ENCODE measurements at places on chromosomes 4 and X. TPM values are rescaled to one million over a fixed set of nuclear protein-coding genes. Genes with fewer than 3 reads are reported as not detected.

DNA sequence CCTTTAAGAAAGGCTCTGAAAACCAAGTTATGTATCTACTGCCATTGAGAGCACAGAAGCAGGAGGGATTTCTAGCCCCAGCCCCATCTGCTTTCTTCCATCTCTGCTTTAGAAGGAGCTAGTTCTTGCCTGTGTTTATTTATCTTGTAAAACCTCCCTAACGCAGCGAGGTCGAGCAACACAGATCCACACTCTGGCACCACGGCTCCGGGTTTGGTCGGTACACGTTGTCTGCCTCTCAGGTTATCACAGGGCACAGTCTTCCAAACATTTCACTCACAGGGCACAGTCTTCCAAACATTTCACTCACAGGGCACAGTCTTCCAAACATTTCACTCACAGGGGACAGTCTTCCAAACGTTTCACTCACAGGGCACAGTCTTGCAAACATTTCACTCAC is 69.7 kb upstream of the TLR3 start:
- DNase-seq: no peak

DNA sequence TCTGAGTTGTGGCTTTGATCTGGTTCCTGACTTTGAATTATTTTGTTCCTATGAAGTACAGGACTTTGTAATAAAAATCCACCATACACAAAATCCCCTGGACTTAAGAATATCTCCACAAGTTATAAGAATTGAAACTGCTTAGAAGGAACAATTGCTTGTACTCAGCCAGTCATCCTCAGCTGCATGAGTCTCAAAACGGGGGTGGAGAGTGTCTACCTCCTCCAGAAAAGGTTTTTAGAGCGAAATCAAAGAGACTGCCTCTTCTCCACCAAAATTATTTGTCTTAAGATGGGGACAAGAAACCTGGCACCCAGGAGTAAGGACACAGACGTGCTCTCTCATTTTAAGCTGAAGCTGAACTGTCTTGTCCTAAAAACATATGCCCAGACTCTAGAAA is 74.7 kb downstream of the SNCA start:
- DNase-seq: no peak

DNA sequence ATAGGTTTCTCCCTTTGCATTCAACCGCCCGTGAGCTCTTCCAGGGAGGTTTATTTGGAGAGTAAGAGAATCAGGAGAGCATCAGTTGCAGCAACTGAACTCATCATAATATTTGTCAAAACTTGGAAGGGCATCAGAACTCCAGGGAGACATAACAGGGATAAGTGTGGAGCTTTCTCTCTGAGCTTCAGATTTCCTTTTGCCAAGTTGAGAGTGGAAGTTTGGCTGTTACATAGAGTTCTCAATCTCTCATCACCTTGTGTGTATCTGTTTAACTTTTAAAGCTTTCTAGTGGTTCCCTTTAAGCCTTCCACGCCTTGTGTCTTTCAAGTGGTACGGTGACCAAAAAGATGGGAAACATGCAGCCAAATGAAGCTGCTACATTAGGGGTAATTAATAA is 18.8 kb downstream of the BMP3 start:
- DNase-seq: no peak

- DNase-seq: peak; percentile 97
Measured at GRCh38 chr4:52059372-52059771, 8.3 kb downstream of the SPATA18 start.

DNA sequence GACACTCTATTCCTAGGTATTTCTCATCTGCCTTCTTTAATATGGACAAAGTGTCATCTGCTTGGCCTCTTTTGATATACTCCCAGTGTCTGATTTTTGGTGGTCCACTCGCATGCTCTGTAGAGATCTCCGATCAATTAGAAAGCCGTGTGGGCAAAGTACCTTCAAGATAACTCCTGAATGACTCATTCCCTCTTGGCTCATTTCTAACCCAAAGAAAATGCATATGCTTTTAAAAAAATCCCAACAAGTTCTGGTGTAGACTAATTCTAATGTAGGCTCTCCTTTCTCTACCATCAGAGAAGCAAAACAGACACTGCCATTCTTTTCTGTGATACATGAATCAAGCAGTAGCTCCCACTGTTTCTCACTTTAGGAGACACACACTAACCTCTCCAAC is 714.9 kb upstream of the ADGRL3 start:
- DNase-seq: peak; percentile 18

DNA sequence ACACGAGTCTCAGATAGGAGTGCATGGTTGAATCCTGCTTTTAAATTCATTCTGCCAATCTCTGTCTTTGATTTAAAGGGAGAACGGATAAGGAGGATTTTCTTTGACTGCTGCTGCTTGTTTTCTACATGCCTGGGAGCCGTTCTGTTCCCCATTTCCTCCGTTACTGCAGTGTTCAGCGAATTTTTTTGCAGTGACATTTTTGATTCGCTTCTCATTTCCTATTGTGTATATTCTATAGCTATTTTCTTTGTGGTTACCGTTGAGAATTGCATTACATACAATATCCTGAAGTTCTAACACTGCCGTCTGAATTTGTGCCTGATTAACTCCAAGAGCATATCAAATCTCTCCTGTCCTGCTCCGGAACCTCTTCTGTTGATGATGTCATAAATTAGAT is 14.8 kb upstream of the MAEA start:
- DNase-seq: no peak

GRCh38 chrX:129698150-129698549 is 40.6 kb upstream of the XPNPEP2 start:
- DNase-seq: no peak

- peak; percentile 77 for DNase-seq
Measured at GRCh38 chr4:21012851-21013331, 312.6 kb downstream of the PACRGL start.

DNA sequence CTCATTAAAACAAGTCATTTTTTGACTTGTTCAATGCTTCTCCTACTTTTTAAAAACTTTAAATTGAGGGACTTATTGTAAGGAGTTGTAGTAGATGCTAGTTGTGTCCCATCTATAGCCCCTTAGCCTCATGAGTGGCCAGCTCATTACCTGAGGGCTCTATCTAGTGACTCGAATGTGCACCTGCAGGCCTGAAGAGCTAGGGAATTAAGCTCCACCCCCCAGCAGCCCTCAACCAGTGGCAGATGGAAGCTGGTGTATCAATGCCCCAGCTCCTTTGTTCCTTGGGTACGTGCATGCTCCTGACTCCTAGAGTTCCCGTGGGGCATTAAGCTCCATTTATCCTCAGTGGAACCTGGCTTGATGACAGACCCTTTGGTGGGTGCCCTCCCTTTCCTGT is 146.7 kb upstream of the FAM9B start:
- DNase-seq: no peak

DNA sequence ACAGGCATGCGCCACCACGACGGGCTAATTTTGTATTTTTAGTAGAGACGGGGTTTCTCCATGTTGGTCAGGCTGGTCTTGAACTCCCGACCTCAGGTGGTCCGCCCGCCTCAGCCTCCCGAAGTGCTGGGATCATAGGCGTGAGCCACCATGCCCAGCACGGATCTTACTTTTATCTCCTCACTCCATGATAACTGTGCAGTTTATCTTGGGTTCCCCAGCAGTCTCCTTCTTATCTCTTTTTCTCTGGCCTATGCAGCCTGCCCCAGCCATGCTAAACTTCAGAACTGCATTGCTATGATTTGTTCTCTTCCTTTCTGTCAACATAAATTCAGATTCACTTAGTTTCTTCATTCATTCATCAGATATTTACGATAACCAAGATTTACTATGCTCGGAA is 22.4 kb downstream of the PAGE1 start:
- no peak for DNase-seq

- DNase-seq: no peak
Measured at GRCh38 chrX:139172731-139173130, 357.8 kb upstream of the F9 start.

DNA sequence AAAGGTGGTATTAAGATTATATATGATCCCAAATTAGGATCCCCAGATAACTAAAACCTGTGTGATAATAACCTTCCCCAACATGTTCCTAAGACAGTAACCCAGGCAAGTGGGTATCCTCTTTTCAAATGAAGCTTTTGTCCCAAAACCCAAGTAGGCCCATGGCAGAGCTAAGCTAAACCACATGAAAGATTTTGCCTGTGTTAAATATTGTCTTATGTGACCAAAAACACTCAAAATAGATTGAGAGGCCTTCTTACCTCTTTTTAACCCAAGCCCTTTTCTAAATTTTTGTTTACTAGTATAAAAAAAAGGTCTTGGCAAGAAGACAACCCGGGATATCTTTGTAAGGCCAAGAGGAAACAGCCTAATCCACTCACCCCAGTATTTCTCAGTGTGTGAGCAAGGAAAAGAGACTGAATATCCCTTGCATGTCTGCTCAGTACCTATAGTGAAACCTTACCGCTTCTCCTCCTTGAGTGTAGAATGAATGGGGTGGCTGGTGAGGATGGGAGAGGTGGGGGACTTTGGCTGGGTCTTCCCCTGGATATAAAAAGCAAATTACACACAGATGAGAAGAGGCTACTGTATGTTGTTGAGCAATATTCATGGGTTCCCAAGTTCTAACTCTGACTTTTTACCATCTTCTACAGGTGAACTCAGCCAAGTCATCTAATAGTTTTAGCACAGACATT is 188.8 kb upstream of the BMP3 start:
- no peak for DNase-seq

DNA sequence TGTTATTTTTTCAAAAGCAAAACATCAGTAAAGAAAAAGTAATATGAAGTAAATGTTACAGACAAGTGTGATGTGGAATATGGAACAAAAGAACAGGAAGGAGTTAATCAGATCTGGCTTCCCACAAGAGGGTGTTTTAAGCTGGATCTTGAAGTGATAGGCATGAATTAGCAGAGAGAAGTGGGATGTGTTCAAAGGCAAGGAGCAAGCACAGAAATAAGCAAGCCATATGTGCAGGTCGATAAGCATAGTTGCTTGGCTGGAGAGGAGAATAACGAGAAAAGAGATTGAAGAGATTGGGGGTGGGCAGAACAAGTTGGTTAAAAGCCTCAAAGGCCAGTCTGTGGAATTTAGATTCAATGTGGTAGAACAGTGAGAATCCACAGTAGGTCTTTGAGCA is 60.9 kb upstream of the PRPS1 start:
- DNase-seq: no peak

DNA sequence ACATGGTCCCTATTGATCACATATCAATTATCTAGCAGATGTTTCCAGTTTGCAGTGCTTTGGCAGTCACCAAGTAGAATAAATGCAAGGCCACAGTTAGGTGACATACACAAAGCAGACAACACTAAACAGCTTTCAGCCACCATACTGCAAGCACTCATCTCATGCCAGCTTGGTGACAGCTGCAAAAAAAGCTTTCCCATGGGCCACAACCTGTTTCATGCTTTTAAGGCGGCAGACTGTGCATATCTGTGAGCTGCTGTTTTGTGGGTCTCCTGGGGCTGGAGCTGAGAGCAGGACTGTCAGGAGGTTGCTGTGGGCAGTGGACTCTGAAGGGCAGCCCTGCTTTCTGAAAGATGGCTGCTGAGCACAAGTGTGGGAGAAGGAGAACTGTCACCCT is 82.6 kb downstream of the FHDC1 start:
- DNase-seq: no peak

GRCh38 chr4:5999830-6000365 is 18.3 kb downstream of the C4orf50 start:
- no peak for DNase-seq

- DNase-seq: no peak
Measured at GRCh38 chr4:110636680-110637407, 14.0 kb upstream of the PITX2 start.

The AFM gene
- total RNA-seq: not detected

The CCDC160 gene
- not detected for total RNA-seq

The GAB1 gene
- total RNA-seq: 7.6 TPM

The PNMA3 gene
- total RNA-seq: not detected

The GALNTL6 gene
- not detected for total RNA-seq

The NUDT11 gene
- total RNA-seq: 1.1 TPM

The NEXMIF gene
- not detected for total RNA-seq

The HTN3 gene
- not detected for total RNA-seq
